Activated CD4-positive, alpha-beta T cell treated with anti-CD3 and anti-CD28 coated beads, Interleukin-2, amount 10 ng/mL, durations not matched to agents 7 days and 5 days (primary cell): ENCODE measurements at places on chromosomes 6 and 20.

DNA sequence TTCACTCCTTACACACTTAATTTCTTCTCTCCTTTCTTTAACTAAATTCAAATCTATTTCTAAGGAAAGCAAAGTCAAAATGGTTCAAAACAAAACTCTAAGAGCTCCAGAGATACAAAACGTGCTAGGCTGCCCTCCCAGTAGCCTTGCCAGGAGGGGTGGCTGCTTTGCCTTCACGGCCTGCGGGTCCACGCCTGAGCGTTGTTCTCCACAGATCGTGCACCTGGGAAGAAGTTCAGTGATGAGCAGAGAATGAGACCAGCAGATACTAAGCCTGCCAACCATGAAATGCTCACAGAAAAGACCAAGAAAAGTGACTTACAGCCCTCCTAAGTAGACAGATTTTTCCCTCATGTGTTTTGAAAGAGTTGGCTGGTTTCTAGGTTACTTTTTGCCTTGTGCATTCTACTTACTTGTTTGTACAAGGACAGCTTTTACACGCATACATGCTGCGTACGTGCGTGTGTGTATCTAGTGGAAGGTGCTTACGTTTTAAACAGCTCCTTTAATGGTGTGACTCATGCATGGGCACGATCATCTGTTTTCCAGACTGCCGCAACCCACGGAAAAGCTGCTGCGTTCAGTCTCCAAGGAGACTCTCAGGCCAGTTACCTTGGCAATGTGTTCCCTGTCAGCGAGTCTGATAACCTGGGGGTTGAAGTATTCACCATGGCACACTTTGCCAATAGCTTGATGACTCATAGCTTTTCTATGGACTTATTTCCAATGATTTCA lies 32.4 kb upstream of the PBOV1 start:
- no peaks in the 10 kb centered on the region for H3K4me1 ChIP-seq
- no peak overlapping the region for H3K4me3 ChIP-seq
- H3K27ac ChIP-seq = no peak overlapping the region
- no peaks in the 10 kb centered on the region for H3K36me3 ChIP-seq
- DNase-seq = no peak

- no peak for DNase-seq
- no peak overlapping the region for H3K4me3 ChIP-seq
- peaks cover 56% of the 10 kb centered on the region for H3K36me3 ChIP-seq
Measured at GRCh38 chr6:136568129-136568528, 17.9 kb upstream of the MAP7 start.

- H3K36me3 ChIP-seq = peaks cover 33% of the 10 kb centered on the region
- no peak overlapping the region for H3K27ac ChIP-seq
- H3K4me3 ChIP-seq = no peak overlapping the region
- H3K4me1 ChIP-seq = peaks cover 34% of the 10 kb centered on the region
- DNase-seq = no peak
Measured at GRCh38 chr6:30329331-30329730, 2.6 kb downstream of the TRIM39 start.

- H3K27me3 ChIP-seq = peaks cover 6% of the 10 kb centered on the region
- H3K27ac ChIP-seq = no peak overlapping the region
- no peak overlapping the region for H3K4me3 ChIP-seq
- H3K4me1 ChIP-seq = peaks cover 9% of the 10 kb centered on the region
- DNase-seq = no peak
Measured at GRCh38 chr6:34045771-34046170, 100.1 kb downstream of the GRM4 start.

DNA sequence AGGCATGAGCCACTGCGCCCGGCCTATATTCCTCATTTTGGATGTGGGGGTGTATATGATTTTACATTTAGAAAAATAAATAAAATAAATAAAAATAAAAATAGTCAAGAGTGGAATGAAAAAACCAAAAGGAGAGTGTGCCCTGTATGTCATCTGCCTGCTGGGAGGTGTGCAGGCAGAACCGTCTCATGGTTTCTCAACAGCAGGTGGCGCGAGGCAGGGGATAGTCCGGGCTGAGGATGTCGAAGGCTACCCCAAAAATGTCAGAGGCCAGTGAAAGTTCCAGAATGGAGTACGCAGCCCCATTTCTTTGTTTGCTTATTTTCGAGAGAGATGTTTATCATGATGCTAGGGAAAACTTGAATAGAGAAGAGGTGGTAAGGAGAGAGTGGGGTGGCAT lies 16.4 kb upstream of the KIF16B start:
- no peak overlapping the region for H3K4me3 ChIP-seq
- H3K36me3 ChIP-seq = no peaks in the 10 kb centered on the region
- no peaks in the 10 kb centered on the region for H3K4me1 ChIP-seq
- H3K27ac ChIP-seq = no peak overlapping the region
- peaks cover 29% of the 10 kb centered on the region for H3K27me3 ChIP-seq
